Spinal cord (tissue), 10 donors: ENCODE measurements at places on chromosomes 13 and 19. TPM values are rescaled to one million over a fixed set of nuclear protein-coding genes. Genes with fewer than 3 reads are reported as not detected.

The C1QTNF9 gene
- 0.20 TPM for total RNA-seq

DNA sequence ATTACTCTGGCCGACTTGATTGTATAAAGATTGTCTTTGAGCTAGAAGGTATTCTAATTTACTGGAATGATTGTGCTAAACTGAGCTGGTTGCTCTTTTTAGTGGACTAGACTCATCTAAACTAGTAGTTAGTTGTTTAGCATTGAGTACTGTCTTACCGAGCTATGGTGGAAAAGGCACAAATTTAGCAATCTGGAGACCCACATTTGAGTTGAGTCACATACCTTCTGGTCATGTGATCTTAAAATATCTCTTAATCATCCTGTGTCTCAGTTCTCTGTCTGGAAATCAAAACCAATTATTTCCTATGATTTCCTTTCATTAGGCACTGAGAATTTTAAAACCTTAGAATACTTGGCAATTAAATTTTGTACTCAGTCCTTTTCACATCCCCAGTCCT lies 349.5 kb downstream of the IRS2 start:
- no peak overlapping the region for H3K27ac ChIP-seq
- no peaks in the 10 kb centered on the region for H3K36me3 ChIP-seq
- no peaks in the 10 kb centered on the region for H3K27me3 ChIP-seq
- H3K4me3 ChIP-seq, result no peak overlapping the region
- peaks cover 4% of the 10 kb centered on the region for H3K4me1 ChIP-seq

The MPV17L2 gene
- 4.7 TPM for total RNA-seq

- peaks cover 19% of the 10 kb centered on the region for H3K4me1 ChIP-seq
- DNase-seq, result no peak
- peaks cover 32% of the 10 kb centered on the region for H3K27me3 ChIP-seq
Observed at GRCh38 chr19:2488405-2488941, 12.5 kb downstream of the GADD45B start.

The B3GLCT gene
- 30.9 TPM for total RNA-seq
